ENCODE measurements at places on chromosomes 4 and X.
A peak's percentile ranks its signal among the peaks of the same experiment; 100 is the strongest.

GRCh38 chr4:9940041-9940440 lies 81.3 kb downstream of the SLC2A9 start:
- no peak for DNase-seq

DNA sequence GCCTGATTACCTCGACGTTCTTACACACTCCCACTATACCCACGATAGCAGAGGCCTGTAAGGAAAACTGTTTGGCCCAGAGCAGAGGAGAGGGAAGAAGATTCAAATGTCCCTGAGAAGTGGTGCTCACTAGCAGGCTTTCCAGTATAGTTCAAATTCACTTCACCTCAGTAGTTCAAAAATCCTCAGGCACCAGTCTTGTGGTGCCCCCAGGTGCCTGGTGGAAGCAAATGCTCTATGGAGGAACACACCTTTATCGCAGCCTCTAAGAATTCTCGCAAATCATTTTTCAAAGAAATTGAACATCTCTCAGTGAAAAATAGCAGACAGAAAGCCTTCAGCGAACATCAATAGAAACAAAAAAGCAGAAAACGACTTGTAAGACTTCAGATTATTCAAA lies 12.2 kb upstream of the MTMR1 start:
- no peak for DNase-seq

DNA sequence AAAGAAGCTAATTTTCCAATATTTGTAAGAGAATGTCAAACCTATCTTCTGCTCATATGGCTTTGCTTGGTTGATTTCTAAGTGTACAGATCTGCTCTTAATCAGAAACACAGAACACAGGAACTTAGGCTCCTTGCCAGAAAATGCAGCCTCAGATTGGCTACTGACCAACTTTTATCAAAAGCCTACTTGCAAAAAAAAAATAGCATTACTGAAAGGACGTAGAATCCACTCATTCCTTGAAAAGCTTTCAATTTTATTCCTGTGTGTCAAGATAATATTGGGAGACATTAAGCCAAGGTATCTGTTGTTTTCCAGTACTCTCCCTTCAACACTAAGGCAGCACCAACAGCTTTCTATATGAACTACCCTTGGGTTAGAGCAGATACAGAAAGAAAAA lies 127.6 kb upstream of the INTU start:
- DNase-seq, result no peak

DNA sequence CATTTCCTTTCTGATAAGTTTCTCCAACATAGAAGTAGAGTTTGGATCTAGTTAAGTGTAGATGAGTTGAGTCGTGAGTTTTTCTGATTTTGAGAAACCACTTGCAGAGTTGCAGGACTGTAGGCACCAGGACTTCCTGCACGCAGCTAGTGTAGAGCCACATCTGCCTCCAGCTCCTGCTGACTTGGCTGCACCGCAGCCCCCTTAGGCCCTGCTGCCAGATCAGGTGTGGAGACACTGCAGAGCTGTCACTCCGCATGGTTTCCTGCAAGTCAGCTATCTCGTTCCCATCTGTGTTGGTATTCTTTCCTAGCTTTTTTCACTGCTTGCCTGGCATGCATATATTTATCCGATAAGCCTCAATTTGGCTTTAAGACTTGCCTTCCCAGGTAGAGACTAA lies 48.9 kb downstream of the PCDH7 start:
- DNase-seq, result no peak

GRCh38 chrX:69260169-69260568 lies 94.9 kb upstream of the PJA1 start:
- no peak for DNase-seq

GRCh38 chr4:140363051-140363450 lies 10.4 kb upstream of the SCOC start:
- no peak for DNase-seq

DNA sequence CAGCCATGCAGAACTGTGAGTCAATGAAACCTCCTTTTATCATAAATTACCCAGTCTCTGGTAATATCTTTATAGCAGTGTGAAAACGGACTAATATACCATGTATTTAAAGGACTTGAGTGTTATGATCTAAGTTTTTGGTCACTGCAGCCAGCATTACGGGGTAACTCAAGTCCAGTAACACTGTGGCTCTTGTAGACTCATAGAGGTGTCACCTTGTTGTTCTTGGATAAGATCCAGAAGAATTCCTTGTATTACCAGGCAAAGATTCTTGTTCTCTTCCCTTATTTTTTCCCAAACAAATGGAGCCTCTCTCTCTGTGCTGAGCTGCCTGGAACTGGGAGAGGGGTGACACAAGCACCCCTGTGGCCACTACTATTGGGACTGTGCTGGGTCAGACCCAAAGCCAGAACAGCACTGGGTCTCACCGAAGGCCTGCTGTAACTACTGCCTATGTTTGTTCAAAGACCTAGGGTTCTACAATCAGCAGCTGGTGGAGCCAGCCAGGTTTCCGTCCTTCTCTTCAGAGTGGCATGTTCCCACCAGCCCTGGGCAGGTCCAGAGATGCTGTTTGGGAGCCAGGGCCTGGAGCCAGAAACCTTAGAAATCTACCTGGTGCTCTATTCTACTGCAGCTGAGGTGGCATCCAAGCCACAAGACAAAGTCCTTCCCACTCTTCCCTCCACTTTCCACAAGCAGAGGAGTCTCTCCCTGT lies 43.7 kb upstream of the MED14 start:
- no peak for DNase-seq

DNA sequence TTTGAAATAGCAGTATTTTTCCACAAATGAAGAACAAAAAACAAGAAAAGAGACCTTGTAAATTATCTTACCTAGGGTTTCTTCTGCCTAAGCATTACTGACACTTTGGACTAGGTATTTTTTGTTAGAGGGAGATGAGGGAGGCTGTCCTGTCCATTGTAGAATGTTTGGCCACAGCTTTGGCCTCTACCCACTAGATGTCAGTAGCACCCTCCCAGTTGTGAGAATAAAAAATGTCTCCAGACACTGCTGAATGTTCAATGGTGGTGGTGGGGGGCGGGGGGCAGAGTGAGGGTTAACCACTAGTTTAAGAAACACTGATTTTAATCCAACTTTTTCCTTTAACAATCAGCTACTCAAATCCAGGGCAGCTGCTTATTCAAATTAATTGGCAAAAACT lies 25.8 kb downstream of the OTUD4 start:
- DNase-seq, result peak; percentile 12

GRCh38 chr4:175017751-175018150 lies 99.6 kb downstream of the ADAM29 start:
- no peak for DNase-seq

GRCh38 chr4:40307627-40308497 lies 27.3 kb upstream of the CHRNA9 start:
- no peak for DNase-seq

DNA sequence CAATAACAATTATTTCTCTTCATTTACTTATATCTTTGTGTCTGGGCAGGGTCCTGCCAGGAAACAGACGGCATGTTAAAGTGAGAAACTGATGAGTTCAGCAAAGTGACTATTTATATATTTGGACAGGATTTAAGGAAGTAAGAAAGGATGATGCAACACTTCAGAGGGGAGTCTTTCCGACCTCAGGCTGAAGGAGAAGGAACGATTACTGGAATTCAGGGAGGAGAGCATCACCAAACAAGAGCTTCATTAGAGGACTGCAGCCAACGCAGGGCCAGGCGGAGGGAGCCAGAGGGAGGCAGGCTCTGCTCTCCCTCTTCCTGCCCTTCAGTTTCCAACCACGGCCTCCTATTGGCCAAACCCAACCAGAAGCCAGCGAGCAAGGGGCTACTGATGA lies 1.5 kb upstream of the TLR7 start:
- peak; percentile 0 for DNase-seq

DNA sequence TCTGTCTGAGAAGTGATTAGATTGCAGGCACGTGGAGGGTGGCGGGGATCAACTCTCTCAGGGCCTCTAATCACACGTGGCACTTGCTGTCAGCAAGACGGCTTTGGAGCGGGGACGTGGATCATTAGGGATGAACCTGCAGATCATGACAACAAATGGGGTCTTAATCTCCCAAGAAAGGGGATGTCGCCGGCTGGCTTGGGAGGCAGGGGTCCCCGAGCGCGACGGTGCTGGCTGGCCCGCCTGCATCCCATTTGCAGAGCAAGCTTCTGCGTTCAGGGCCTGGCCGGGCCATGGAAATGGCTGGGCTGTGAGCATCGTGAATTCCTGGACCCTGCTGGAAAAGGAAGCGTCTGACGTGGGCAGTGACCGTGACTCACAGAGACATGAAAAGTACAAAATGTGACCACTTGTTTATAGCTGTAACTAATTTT lies 85.1 kb upstream of the SHOX start:
- no peak for DNase-seq

DNA sequence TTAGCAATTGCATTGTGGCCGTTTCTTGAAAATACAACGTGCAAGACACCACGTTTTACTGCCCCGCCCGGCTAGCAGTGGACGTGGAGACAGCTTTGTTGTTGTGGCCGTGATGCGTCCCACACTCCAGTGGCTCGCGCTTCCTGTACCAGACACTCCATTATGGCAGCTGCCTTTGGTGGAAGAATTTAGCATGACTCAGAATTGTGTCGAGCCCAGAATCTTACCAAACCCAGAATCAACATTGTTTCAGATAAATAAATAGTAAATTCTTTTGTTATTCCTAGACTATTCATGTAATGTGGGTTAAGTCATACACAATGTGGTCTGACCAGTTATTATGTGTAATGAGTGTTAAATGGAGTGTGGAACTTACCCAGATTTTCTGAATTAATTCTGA lies 25.3 kb upstream of the S100P start:
- DNase-seq, result no peak

DNA sequence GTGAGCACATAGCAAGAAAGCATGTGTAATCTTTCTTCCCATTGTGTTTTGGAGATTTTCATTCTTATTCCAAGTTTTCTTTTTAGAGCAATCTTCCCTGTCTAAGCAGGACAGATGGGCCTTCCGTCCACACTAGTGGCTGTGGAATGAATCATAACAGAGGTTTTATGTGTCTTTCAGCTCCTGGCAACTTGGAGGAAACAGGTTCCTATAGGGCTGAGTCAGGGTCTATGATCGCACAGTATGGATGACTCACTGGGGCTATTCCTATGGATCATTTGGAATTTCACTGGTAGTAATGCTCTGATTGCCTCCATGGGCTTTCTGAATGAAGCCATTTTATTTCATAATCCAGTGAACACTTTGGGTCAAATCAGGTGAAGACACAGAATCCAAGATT lies 51.8 kb upstream of the CBLL2 start:
- no peak for DNase-seq

- DNase-seq, result no peak
Measured at GRCh38 chr4:114694770-114695169, 96.2 kb downstream of the UGT8 start.

DNA sequence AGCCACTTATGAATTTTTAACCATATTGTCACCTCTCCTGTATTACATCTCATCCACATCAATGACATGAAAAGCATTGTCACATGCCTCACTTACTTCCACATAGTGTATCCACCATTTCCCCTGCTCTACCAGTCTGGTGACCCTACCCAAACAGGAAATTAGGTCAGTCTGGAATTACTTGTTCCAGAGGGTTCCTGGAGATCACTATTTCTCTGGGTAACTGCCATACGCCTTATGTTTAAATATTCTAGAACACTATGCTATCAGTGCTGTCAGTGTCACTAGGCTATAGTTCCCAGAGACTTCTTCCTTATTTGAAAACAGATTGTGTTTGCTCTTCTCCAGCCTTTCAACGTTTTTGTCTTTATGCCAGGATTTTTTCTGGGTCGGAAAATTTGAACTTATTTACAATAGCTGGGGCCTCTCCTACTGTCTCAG lies 15.0 kb downstream of the SRPX2 start:
- no peak for DNase-seq

DNA sequence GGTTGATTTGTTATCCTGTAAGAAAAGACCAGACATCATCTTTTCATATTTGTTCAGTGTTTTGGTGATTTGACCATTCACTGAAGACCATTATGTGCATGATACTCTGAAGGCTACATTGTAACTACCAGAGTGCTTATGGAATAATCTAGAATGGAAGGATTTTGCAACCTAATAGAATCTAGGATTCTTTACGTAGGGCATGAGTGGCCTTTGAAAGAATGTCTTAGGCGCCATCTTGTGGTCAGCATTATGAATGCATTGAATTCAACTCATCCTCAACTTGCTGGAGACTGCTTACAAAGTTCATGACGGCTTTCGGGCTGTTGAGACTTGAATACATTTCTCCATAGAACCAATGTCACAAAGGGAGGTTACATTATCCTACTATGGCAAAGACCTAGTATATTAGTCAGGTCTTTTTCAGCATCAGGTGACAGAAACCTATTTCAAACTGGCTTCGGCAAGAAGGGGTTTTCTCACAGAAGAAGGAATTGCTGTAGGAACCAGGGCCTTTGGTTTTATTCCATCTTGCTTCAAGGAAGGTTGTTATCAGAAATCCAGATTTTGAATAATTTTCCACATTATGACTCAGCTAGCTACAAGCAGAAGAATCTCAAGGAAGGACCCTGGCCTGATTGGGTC lies 104.1 kb downstream of the GPAT3 start:
- peak; percentile 67 for DNase-seq

DNA sequence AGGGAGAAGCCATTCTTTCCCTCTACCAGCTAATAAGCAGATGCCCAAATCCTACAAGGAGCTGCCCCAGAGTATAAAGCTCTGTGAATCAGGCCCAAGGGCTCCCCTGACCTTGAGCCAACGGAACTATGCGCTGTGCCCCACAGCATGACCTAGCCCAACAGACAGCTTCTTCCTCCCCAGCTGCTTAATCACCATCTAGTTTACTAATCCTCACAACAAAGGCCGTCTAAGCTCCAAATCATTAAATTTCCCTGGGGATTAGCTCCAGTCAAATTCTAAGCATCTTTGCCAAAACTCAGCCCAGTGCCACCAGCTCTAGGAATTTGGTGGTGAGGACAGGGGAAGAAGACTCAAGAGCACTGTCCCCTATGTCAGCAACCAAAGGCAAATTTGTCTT lies 113.1 kb downstream of the SHROOM4 start:
- DNase-seq, result no peak

GRCh38 chr4:82891707-82892466 lies 934 bp upstream of the SEC31A start:
- no peak for DNase-seq

GRCh38 chr4:43843501-43843900 lies 605.1 kb downstream of the KCTD8 start:
- no peak for DNase-seq

GRCh38 chr4:167964766-167965373 lies 127.5 kb upstream of the ANXA10 start:
- no peak for DNase-seq

GRCh38 chrX:110046001-110046400 lies 43.1 kb downstream of the TMEM164 start:
- no peak for DNase-seq

All from hippocampal formation (tissue), 2 donors.